ENCODE measurements at places on chromosomes 2 and 18.
A peak's percentile ranks its signal among the peaks of the same experiment; 100 is the strongest.

DNA sequence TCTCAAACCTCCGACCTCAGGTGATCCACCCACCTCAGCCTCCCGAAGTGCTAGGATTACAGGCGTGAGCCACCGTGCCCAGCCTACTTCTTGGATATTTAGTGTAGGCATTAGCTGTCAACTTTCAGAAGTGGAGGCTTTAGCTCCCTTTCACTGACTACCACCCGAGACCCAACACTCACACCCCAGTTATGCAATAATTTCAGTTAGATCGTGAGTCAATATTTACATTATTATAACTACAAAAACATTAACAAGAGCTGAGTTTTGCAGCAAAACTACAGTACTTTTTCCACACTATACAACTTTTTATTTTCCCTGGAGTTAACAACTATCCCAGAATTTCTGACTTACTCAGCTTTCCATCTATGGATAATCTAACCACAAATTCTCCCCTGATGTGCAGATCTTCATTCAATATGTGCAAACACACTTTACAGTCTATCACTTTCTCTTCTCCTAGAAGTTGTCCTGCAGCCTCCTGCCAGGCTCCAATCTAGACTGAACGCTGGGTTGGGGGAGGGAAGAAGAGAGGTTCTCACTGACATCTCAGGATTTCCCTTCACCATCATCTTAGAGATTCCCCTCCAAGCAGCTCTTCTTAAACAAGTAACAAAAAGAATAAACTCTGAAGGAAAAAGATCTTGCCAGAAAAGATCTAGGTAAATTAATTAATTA is 10.1 kb downstream of the TBC1D8 start:
- no peak for DNase-seq

DNA sequence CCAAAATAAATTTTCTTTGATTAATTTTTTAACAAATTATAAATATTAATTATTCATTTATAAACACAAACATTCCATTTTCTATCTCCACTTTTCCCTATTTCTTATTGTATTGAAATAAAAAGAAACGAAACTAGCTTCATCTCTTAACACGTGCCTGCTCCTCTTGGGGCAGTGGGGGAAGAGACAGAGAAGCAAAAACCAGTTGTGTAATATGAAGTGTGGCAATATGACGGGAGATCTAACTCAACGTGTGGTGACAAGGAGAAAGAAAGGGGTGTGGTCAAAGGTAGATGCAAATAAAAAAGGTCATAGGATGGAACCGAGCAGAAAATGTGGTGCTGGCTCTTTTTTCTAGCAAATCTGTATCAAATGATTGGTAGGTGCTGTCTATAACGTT is 106.9 kb upstream of the SLC8A1 start:
- no peak for DNase-seq

DNA sequence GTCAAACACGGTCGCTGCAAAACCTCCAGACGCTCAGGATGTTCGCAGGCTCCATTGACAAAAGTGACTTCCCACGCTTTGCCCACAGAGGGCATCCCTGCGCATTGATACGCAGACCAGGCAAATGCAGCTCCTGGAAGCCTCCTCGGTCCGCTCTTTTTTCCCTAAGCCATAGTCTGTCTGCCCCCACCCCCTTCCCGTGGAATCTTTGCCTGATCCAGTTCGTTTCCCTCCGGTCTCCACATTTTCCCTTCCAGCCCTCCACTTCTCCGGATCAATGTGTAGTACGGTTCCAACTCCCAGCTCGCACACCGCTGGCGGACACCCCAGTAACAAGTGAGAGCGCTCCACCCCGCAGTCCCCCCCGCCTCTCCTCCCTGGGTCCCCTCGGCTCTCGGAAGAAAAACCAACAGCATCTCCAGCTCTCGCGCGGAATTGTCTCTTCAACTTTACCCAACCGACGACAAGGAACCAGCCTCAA is at the start of gene DCC:
Gene DCC (plus strand): TSS at position 307 of the 481 bp plus-strand sequence. CDS start 591 bp downstream, outside the sequence.
- DNase-seq = peak; percentile 24

DNA sequence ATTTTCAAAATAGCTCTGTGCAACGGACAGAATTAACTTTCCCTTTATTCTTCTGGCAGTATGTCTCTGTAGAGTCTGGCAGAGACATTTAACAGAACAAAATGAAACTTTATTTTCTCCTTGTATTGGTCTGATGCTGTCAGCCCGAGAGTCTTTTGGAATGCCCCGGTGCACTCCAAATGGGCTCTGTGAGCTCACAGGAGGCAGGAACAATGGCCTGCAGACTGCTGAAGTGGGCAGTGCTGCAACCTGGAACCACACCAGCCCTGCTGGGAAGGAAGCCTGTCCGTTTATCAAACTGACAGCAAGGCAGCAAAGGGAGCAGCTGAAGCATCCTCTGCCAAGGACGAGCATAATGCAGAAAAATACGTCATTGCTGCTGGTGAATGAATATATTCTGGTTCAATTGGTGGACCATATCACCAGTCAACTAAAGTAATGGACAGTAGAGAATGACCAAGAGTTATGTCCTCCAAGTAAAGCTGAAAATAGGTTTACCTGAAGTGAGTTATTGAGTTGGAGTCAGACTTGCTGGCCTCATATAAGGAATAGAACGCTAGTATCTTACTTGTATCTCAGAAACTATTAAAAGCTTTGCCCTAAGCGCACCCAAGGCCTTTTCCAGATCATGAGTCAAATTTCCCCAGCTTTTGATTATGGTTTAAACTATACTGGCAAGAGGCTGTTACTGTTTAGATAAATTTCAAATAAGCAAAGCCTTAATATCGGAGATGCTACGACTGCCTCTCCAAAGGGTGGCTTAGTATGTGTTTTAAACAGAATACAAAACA is 207.6 kb upstream of the TANK start:
- DNase-seq = peak; percentile 28

DNA sequence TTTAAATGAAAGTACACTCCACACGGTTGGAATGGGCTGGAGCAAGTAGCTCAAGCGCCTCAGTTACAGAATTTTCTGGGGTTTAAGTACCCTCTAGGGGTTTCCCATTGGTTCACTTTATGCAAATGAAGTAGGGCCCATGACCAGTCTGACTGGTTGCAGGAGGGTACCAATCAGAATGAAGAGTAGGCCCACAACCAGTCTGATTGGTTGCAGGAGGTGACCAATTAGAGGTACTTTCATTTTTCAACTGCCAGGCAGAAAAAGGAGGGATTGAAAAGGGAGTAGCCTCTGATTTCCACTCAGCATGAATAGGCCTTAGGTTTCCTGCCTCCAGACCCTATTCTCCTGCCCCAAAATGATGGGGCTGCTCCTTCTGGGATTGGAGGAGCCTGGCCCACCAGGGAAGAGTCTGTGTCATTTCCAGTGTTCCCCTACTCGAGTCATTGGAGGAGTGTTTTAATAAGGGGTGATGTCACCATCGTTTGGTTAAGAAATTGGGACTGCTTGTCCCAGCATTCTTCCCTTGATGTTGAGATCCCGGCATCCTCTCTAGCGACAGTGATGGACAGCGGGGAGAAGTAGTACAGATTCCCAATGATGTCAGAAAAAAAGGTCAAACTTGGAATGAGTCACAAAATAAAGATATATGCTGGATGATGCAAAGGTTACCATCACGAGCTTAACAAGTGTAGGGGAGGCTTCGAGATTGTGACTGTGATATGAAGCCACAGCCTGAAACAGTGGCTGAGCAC is 210.4 kb downstream of the SH3BP4 start:
- DNase-seq = no peak

- DNase-seq = no peak
Observed at GRCh38 chr2:130352237-130352636, 3.6 kb upstream of the PTPN18 start.

DNA sequence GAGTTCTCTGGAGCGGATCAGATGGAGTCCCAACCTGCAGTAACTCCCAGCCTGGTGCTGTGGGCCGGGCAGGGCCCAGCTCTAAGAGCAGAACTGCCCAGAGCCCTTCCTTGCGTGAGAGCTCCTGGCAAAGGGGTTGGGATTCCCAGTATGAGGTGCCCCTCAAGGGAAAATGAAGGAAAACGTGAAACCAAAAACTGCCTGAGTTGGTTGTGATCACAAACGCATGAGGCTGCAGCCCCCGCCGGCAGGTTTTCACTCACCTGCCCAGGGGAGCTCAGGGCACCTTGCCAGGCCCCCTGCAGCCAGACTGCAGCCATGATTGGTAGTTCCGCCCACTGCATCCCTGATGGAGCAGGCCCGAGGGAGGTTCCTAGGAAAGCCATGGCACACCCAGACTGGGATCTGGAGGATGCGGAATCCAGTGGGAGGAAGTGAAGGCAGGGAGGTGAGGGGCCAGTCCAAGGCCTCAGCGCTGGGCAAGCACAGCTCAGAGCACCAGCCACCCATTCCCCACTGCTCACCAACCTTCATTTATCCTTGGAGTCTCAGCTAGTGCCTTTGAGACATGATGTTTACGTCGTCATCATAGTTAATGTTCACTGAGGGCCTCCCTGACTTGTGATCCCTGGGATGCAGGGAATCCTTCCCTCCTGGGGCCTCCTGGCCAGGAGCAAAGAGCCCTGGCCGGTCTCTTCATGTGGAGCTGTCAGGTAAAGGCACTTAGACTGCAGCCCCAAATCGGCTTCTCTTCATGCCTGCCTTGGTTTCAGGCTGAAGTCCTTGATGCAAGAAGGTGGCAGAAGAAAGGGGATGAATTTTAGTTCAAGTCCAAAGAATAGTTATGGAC is 103.2 kb downstream of the INHBB start:
- DNase-seq = no peak

DNA sequence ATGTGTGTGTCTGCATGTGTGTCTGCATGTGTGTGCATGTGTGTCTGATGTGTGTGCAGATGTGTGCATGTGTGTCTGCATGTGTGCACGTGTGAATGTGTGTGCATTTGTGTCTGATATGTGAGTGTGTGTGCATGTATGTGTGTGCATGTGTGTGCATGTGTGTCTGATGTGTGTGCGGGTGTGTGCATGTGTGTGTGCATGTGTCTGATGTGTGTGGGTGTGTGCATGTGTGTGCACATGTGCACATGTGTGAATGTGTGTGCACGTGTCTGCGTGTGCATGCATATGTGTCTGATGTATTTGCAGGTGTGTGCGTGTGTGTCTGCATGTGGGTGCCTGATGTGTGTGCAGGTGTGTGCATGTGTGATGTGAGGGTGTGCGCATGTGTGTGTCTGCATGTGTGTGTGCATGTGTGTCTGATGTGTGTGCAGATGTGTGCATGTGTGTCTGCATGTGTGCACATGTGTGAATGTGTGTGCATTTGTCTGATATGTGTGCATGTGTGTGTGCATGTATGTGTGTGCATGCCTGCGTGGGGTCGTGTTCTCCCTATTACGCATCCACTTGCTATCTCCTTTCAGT is 470.1 kb upstream of the HS6ST1 start:
- DNase-seq = no peak

Data from G401 (cell line).